ENCODE measurements at places on chromosomes 16 and 17. TPM values are rescaled to one million over a fixed set of nuclear protein-coding genes. Genes with fewer than 3 reads are reported as not detected.

The HOXB1 gene
- total RNA-seq, result not detected

DNA sequence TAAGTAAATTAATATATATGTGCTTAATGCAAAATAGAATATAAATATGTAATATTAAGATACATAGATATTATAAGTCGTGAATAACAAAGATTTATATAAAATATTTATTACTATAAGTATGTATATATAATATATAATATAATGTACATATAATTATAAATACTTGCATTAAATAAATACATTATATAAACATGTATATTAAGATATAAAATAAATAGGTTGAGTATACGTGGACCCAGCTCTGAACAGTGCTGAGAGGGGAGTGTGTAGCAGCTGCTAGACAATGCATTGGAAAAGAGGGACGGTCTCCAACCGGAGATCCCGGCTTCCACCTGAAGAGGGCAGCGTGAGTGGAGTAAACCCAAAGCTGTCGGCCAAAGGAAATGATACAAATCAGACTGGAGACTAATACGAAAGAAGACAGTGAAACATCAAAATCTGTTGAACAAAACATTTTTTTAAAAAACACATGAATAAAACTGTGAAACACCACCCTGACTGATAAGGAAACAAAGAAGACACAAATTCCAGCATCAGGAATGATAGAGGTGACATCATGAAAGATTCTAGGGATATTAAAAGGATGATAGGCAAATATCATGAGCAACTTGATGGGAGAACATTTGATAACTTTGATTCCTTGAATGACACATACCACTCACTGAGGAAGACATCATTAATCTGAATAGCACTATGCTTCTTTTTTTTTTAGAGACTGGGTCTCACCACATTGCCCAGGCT lies 125.4 kb upstream of the CHMP6 start:
- H3K4me1 ChIP-seq, result peaks cover 74% of the 10 kb centered on the region
- H3K36me3 ChIP-seq, result peaks cover 70% of the 10 kb centered on the region
- H3K27ac ChIP-seq, result peak overlapping the region; percentile 75

GRCh38 chr16:76670125-76670857 lies 393.1 kb downstream of the CNTNAP4 start:
- H3K36me3 ChIP-seq, result no peaks in the 10 kb centered on the region
- H3K4me3 ChIP-seq, result no peak overlapping the region
- DNase-seq, result no peak
- H3K27me3 ChIP-seq, result no peaks in the 10 kb centered on the region
- H3K27ac ChIP-seq, result no peak overlapping the region

GRCh38 chr17:2369551-2370210 lies 31.2 kb downstream of the MNT start:
- DNase-seq, result no peak
- H3K27ac ChIP-seq, result no peak overlapping the region
- no peaks in the 10 kb centered on the region for H3K4me1 ChIP-seq

All from activated T-helper 2 cell treated with anti-CD3 and anti-CD28 coated beads, Interferon-gamma antibody, Interleukin-2, Interleukin-4, amounts not matched to agents 10 μg/mL and 5 μg/mL and 100 μg/mL, durations not matched to agents 14 hours and 24 hours and 36 hours (primary cell).